ENCODE measurements at places on chromosomes 4 and X.
A peak's percentile ranks its signal among the peaks of the same experiment; 100 is the strongest.

DNA sequence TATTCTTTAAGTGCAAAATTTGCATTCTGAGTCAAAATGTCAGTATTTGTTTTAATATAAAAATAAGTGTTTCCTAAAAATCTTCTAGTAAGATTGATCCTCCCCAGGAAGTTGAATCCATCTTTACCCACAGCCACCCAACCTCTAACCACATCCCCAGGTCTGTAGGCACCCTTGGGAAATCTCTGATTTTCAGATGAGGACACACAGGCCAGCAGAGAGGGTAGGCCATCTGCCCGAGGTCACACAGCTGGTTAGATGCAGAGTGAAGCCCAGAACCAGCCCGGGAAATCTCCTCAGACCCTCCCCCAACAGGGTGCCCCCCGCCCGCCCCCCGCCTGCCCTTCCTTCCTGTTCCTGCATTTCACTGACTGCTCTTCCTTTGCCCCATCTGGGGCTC, 277.5 kb downstream of the FBXW7 start:
- no peak for DNase-seq

DNA sequence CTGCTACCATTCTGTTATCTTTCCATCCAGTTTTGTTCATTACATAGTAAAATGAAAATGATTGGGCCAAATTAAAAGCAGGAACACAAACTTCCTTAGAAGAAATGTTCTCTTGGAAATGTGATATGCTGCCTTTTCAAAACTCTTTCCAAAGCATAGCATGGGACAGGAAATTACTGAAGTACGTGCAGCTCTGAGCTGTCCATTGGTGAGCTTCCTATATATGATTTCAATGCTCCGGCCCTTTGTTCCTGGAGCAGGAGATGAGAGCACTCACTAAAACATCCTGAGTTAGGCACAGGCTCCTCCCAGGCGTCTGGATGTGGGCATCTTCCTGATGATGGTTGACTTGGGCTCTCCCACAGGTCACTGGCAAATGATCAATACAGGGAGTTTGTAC, 33.0 kb upstream of the ANXA3 start:
- DNase-seq, result no peak

GRCh38 chr4:104915864-104916263, 230.8 kb upstream of the TET2 start:
- DNase-seq, result no peak

- DNase-seq, result no peak
Observed at GRCh38 chr4:38365748-38366310, 298.2 kb upstream of the KLF3 start.

DNA sequence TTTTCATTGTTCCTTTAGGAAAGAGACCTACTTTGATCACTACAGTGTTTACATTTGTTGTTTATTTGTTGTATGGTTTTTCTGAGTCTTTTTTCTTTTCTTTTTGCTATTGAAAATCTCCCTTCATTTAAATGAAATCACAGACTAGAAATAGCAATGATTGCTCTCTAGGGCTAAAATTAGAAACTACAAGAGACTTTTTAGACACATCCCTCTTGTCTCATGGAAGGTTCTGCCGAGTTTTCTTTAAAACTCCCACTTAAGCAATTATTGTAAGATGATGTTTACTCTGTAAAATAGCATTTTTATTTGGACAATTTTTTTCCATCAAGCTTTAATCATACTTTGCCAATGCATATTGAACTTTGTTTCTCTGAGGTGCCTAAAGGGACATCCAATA, 136.6 kb downstream of the PALLD start:
- DNase-seq, result no peak

DNA sequence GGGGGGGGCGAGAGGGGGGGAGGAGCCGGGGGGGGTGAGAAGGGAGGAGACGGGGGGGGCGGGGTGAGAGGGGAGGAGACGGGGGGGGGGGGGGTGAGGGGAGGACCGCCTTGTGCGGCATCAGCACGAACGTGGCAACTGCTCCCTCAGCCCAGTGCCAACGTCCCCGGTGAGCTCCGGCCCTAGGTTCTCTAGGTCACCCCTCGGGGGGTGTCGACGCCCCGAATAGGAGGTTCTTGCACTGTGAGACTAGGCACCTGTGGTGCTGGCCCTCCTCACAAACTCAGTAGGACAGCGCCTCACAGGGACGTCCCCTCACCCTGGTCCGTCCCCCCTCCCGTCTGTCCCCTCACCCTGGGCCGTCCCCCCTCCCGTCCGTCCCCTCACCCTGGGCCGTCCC, 21.5 kb upstream of the GTPBP6 start:
- no peak for DNase-seq

DNA sequence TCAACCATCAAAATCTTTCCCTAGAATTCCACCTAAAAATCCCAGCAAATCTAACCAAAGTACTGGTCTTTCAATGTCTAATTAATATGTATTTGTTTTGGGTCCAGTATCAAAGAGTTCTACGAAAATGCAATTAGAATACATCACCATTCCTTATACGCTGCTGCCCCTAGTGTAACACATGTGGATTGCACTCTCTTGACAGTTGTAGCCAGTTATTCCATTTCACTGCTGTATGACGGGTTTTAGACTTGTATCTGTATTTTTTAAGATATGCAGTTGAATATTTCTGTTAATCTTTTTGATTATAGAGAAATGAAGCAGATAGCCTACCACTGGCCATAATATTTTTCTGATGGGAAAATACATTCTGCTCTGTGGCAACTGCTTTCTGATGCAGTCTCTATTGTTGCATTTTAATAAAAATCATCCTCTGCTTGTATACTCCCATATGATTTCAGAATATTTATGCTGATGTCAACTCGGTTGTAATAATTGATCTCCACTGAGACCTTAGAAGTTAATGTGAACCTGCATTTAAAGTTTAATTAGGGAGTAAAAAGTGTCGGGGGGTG, 17.1 kb upstream of the PAGE2B start:
- no peak for DNase-seq

DNA sequence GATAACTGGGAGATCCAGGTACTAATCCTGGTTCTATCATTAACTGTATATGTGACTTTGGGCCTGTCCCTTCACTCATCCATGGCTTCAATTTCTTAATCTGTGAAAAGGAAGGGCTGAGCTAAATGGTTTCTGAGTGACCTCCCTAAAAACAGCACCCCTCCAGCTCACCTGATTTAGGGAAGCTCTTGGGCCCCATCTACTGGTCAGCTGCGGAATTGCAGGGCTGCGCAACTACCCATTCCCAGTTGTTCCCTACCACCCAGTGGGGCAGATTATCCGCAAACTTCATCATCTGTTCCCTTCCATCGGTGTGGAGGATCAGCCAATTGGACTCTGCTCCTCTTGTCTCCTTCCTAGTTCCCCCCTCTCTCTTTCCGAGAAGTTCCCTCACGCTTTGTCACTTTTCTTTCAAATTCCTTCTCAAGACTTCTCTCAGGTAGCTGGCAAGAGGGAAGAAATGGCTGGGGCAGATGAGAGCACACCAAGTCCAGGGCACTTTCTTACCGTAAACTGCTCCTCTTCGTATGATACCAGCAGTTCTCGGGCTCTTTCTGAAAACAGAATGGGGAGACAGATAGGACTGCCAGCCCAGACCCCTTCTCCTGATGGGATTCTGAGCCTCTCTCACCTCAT, 5.8 kb downstream of the LAS1L start:
- DNase-seq, result peak; percentile 70

DNA sequence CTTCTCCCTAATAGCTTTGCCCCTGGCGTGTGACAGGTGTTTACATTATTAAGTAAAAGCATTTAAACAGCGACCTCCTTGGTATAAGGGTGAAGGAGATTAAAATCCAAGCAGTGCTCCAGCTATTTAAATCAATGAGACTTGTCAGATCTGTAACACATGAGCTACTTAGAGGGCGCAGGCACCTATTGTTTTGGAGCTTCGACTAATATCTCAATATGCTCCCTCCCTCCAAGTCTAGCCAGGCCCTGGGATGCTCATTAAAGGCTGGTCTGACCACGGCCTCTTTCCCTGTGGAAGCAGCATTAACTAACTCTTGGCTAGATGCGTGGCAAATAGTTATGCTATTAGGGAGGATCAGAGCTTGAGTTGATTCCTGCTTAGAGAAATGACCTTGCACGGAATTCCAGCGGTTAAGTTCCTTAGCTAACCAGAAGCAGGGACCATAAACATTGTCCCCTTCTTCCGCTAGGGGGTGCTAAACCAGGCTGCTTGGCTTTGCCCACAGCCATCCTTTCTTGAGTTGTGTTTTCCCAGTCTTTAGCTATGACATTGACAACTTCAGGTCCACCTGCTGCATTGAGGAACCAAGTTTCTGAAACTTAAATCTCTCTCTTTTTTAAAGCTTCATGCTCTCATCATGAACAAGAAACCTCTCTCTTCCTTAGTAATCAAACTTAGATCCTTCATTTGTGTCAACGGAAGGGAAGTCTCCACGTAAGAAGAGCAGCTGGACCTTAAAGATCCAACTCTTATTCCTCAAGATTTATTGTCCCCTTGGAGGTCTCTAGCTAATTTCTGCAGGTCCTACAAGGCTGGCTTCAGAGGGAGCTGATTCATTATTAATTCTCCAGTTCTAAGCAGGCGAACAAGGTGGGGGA, 80.7 kb upstream of the IGFBP7 start:
- DNase-seq, result no peak

- peak; percentile 30 for DNase-seq
Observed at GRCh38 chr4:152045807-152046571, 285.2 kb upstream of the GATB start.

All from natural killer cell (primary cell).